ENCODE measurements at places on chromosomes 7 and 10.

DNA sequence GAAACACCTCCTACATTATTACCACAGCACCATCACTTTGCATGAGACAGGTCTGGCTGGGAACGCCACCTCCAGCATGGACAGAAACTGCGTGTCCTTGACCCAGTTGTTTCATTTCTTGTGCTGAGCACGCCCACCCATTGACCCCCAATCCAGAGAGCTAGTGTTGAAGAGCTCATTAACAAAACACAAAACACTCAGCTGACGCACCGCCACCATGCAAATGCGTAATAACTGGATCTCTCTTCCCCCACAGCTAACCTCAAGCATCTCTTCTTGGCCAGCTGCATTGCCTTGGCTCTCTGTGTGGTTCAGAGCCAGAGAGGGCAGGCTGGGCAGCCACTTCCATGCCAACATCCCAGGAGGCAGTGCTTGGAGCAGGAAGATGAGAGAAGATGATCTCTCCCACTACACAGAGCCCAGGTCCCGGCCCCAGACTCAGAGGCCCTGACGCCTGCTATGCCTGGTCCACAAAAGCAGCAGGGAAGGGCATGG, 173.5 kb downstream of the PLXNA4 start:
- no peak for DNase-seq

DNA sequence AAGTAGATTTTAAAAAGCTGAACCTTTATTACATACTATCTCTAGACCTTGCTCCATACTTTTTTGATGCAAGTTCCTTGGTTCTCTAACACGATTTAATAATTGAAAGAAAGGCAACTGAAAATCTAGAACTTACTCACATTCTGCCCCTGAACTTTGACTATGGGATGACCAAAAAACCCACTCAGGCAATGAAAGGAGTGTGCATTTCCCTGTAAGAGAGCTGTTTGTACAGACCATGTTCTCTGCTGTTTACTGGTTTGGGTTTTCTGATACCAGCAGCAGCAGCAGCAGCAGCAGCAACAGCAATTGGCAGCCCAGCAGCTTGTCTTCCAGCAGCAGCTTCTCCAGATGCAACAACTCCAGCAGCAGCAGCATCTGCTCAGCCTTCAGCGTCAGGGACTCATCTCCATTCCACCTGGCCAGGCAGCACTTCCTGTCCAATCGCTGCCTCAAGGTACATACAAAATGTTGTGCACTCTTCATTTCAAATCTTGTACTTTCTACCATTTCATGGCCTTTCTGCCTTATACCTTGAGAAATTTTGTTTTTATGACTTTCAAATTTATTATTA, 216.7 kb downstream of the FOXP2 start:
- DNase-seq, result no peak

GRCh38 chr7:138902161-138902560, 79.0 kb downstream of the KIAA1549 start:
- DNase-seq, result no peak

- DNase-seq, result no peak
Observed at GRCh38 chr7:50832744-50833143, 50.0 kb upstream of the GRB10 start.

DNA sequence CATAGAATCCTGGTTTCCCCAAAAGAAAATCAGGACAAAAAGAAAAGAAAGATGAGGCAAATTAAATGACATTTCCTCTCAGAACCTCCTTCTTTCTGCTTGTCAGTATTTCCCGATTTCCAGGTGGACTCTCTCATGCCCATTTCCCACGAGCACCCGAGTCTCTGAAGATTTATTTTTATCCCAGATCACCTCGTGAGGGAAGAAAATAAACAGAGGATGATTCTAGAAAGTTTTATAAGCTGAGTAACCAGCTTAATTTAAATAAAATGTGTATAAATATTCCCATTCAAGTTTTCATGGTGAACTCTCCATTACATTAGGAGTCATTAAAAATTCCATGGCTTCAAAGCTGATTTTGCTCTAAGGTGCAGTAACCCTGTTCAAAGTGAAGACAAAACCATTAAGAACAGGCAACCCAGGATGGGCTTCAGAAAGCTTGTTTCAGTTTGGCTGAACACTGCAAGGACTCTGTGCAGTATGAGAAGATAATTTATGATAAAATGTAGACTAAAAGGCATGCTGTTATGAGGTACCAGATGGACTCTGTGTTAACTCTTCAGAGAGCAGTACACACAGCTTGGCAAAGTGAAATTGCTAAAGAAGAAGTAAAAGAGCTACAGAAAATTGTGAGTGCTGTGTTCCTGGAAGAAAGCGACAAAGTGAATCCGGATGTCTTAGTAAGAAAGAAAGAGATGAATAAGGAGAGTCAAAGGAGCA, 521.3 kb upstream of the LRRN3 start:
- DNase-seq, result no peak

GRCh38 chr7:132131196-132131595, 445.1 kb downstream of the PLXNA4 start:
- no peak for DNase-seq

GRCh38 chr7:38327637-38328036, 54.2 kb upstream of the TARP start:
- DNase-seq, result no peak

- no peak for DNase-seq
Observed at GRCh38 chr10:48690791-48691660, 6.4 kb downstream of the WDFY4 start.

DNA sequence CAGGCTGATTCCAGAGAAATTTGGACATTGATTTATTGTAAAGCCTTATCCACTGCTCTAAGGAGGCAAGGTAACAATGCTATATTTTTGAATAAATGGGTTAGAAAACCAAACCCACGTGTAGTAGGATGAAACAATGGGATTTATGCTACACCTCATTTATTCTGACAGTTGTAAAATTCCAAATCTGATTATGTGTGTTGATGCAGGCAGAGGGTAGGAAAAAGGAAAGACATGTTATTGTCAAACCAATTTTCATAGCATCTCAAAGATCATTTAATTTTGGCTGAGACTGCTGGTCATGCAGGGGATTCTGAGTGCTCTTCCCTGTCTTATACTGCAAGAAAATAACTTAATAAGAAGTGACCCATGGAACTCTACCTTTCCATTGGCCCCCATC, 1219.9 kb upstream of the SORCS1 start:
- DNase-seq, result no peak

DNA sequence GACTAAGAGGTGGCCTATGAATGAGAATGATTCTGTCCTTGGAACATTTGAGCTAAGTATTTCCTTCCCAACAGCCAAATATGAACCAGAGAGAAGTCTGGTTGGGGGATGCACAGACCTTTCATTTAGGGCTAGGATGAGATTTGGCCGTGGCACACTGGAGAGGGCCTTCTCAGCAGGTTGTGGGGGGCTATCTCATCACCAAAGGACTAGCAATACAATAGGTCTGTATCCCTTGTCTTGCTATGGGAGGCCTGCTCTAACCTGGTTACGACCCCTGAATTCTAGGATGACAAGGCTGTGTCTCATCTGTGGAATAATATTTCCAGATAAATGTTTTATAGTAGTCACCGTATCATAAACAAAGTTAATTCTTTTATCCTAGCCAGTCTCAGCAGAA, 133.0 kb downstream of the CHRM2 start:
- no peak for DNase-seq

DNA sequence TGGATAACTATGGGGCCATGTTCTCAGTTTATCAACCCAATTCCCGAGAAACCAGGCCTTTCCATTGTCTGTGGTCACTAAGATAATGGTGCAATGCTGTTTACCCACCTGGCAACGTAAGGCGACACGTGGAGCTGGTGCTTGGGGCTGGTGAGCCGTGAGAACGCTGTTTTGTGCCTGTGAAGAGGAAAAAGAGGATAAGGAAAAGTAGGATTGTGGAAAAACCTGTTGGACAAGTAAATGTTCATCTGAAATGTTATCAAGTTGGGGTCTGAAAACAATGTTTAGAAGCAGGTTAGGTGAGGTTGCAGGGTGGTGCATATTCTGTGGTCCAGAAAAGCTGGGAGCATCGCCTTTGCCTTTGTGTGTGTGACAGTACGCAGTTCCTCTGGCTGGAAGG, 88.5 kb downstream of the PPP1R17 start:
- no peak for DNase-seq

DNA sequence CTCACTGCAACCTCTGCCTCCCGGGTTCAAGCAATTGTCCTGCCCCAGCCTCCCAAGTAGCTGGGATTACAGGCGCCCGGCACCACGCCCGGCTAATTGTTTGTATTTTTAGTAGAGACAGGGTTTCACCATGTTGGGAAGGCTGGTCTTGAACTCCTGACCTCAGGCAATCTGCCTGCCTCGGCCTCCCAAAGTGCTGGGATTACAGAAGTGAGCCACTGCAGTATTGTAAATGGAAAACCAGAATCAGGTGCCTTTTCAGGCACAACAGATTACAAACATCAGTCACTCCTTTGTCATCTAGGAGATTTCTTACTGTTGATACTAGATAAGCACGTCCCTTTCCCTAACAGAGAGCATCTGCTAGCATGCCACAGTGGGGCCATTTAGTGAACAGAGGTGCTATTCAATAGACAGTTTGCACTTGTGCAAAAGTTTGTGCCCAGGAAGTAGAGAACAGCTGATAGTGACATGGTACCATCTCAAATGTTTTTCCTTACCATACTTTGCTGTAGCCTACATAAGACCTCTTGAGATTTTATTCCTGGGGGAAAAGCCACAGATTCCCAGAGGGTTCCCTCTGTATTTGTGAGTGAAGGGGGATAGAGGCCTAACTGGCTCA, 24.5 kb upstream of the WAC start:
- no peak for DNase-seq

- DNase-seq, result no peak
Observed at GRCh38 chr10:122662231-122662630, 37.4 kb downstream of the C10orf120 start.

All from retina (tissue), 1 donor.